Activated CD8-positive, alpha-beta memory T cell treated with anti-CD3 and anti-CD28 coated beads for 4 hours (primary cell): ENCODE measurements at places on chromosomes 13 and 19.

DNA sequence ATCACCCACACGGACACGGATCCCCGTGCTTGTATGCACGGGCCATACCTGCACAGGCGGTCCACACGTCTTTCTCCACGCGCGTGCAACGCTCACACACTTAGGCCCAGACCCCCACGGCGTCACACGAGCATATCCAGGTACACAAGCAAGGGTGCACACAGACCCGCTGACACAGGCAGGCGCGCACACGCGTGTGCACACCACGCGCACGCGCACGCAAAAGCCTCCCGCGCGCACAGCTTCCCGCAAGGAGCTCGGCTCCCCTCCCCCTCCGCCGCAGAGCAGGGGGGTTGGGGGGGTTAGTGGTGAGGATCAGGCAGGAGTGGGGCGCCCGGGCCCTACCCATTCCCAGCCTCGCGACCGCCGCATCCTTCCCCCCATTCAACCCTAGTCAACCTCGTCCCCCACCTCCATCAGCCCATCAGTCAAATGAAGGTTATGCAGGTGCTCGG is 407 bp downstream of the RAB3A start:
- DNase-seq: no peak

GRCh38 chr13:70090036-70090723 is 17.4 kb upstream of the ATXN8OS start:
- no peak for DNase-seq

- no peak for DNase-seq
Observed at GRCh38 chr19:4064496-4065260, 2.0 kb downstream of the ZBTB7A start.

- no peak for DNase-seq
Observed at GRCh38 chr19:32200312-32201038, 144.9 kb upstream of the ZNF507 start.

DNA sequence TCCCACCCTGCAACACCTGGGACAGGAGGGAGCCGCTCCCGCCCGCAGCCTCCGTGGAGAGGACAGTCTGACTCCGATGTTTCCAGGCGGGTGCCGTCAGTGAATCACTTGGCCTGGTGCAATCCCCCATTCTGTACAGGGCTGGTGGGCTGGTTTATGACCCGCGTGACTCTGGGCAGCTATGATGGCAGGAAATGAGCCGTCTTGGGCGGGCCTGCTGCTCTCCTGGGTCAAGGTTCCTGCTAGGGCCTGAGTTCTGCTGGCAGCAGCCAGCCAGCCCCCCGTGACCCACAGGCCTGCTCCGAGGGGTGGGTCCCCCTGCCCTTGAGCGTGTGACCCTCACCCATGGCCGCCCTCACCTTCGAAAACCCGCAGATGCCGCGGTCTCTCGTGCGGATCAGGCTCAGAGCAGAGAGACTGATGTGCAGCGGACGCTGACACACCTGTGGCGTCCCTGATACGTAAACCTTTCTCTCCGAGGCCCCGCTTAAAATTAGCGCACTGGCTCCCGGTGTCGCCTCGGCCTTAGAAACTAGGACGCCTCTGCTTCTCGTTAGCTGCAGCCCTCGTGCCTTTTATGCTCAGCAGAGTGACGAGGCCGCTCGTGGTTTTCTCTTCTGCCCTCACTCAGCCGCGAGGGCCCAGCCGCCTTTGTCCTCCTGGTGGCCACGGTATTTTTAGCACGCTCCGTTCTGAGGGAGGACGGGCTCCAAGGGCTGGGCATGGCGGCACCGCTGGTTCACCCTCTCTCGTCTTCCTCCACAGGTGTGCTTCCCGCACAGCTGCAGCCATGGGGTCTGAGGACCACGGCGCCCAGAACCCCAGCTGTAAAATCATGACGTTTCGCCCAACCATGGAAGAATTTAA is 63.4 kb downstream of the KDM4B start:
- no peak for DNase-seq

DNA sequence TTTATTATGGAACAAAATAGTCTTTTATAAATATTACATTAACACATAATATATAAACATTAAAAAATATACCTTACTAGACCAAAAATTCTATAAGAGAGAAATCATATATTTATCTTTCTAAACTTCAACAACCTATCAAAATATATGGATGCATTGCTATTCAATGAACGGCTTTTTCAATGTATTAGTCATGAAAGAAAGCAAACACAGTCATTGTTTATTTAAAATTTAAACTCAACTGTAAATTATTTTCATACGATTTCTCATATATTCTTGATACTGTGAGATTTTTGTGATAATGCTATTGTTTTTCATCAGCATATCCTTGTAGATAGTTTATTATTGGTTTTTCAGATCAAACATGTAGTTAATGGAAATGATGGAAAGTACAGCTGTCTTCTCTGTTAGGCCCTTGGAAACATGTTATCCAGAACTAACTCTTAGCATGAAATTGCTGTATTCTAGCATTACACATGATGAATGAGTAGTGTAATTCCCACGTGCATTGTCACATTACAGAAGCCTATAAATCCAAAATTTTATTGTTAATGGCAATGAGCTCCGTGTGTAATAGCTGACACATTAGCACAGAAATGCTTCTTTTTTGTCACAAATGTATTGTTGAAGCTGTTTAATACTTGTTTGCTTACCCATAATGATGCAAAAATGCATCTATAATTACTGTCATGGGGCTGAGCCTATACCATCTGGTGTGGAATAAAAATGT is 1639.9 kb downstream of the SLITRK5 start:
- no peak for DNase-seq

DNA sequence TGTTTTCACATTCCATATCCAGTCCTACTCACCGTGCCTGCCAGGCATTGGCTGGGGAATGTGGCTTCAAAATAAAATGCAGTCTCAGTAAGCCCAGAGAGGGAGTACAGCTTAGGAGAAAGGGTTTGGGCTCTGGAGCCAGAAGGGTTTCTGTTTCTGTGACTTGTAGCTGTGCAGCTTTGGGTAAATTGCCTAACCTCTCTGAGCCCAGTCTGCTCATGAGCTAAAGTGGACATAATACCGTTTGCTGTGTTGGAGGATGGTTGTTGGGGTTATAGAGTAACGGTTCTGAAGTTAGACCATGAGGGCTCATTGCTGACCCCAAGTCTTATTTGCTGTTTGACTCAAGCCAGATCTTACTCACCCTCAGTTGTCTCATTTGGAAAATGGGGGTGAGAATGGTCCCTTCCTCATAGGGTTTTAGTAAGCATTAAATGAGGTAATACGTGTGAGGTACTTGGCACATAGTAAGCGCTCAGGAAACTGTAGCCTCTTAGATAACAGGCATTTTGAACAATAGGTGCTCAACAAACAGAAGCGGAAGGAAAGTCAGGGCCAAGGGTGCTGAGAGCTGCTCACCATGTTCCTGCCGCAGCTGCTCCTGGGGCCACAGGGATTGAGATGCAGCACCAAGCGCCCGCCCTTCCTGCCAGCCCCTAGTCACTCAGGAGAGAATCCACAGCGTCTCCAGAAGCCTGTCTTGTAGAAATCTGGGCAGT is 45.5 kb downstream of the C13orf42 start:
- no peak for DNase-seq

GRCh38 chr19:19554074-19555023 is 16.3 kb downstream of the CILP2 start:
- no peak for DNase-seq
